Central memory CD8-positive, alpha-beta T cell (primary cell): ENCODE measurements at places on chromosomes 6 and 20.

GRCh38 chr6:45838451-45838850, 177.2 kb downstream of the CLIC5 start:
- no peak for DNase-seq

GRCh38 chr6:85432554-85432953, 17.3 kb upstream of the NT5E start:
- no peak for DNase-seq

DNA sequence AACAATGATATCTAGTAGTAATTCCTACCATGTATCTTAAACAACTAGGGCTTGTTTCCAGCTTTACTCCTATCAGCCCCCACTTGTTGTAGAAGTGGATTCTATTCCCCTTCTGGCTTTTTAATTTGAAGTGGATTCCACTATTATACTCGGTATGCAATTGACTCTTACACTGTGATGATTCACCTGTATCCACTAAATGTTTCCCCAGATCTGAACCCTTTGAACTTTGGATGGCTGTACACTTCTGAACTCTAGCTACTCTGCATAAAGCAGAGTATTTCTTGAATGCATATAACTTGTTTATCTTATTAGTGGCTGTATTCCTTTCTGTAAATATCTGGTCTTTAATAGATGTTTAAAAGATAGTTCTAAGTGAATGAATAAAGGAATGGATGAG, 538.4 kb upstream of the NRSN1 start:
- DNase-seq, result no peak

GRCh38 chr6:35139924-35140638, 1.1 kb downstream of the TCP11 start:
- no peak for DNase-seq

DNA sequence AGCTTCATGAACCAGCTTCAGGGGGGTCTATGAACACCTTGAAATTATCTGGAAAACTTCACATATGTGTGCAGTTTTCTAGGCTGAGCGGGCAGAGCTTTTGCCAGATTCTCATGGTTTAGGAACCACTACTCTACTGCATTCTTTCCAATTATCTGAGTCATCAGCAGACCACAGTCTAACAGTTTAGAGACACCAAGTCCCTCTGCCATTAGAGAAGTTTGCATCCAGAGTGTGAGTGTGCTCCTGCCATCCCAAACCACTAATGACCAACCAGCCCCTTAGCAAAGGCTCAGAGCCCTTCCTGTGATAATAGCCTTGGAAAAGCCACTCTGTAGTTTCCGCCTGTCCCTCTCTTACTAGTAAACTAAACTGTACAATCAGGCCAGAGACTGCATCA, 96.8 kb downstream of the PHACTR1 start:
- DNase-seq, result no peak

GRCh38 chr6:165439928-165440554, 130.6 kb upstream of the C6orf118 start:
- no peak for DNase-seq

- DNase-seq, result no peak
These were observed 57.7 kb downstream of the PPP1R16B start for GRCh38 chr20:38863024-38863851.
